Inflammatory macrophage treated with lipopolysaccharide for 1 hour (primary cell): ENCODE measurements at places on chromosomes 12 and 14.

GRCh38 chr14:94388384-94389103 lies at the start of gene SERPINA1:
Gene SERPINA1 (minus strand): TSS chr14:94388602. CDS start chr14:94383237, 5,365 bp downstream.
- no peak for DNase-seq

GRCh38 chr12:16603260-16603915 lies 2.6 kb downstream of the LMO3 start:
- no peak for DNase-seq

- DNase-seq = no peak
Measured at GRCh38 chr12:14207905-14208551, 157.5 kb upstream of the ATF7IP start.

GRCh38 chr12:107875786-107876185 lies 101.3 kb downstream of the ASCL4 start:
- no peak for DNase-seq

- DNase-seq = no peak
Measured at GRCh38 chr14:64196056-64196455, 98.1 kb downstream of the ESR2 start.

DNA sequence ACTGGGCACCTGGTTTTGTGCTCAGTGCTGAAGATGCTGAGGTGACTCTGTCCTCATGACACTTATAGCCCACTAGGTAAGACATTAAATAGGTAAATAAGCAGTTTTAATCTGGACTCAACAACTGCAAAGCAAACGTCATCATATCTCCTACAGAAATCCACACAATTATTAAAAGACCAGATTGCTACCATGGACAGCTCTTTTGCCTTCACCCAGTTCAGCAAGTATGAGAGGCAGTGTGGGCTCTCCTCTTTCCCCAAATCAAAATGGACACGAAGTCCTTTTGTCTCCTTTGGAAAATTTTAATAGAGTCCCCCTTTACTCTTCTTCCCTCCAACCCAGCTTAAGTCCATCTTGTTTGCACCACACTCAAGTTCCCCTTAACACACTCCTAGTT lies 171.1 kb downstream of the RPAP3 start:
- no peak for DNase-seq

DNA sequence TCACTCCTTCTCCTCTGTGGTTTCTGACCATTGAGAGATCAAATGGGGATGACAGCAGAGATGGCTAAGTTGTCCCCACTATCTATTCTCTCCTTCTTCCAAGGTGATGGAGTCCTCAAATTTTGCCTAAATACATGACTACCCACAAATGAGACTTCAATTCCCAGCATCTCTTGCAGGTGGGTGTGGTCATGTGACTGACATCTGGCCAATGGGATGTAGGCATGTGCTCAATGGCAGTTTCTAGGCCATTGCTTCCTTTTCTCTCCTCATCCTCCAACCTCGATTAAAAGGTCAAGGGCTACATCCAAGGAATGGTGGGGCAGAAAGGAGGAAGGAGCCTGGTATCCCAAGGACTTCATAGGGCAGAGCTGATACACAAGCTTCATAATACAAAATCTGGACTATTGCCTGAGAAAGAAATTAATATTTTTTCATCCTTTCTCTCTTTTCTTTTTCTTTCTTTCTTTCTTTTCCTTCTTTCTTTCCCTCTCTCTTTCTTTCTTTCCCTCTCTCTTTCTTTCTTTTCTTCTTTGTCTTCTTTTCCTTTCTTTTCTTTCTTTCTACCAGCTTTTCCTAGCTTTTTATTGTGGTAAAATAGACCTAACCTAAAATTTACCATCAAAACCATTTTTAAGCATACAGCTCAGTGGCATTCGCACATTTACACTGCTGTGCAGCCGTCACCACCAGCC lies 100.9 kb upstream of the PRB2 start:
- no peak for DNase-seq

- no peak for DNase-seq
Measured at GRCh38 chr12:58321414-58321813, 380.0 kb downstream of the ATP23 start.

GRCh38 chr14:68395604-68396003 lies 397.3 kb downstream of the ZFP36L1 start:
- DNase-seq = peak; percentile 80

GRCh38 chr12:132619386-132620112 lies 973 bp downstream of the P2RX2 start:
- DNase-seq = no peak

DNA sequence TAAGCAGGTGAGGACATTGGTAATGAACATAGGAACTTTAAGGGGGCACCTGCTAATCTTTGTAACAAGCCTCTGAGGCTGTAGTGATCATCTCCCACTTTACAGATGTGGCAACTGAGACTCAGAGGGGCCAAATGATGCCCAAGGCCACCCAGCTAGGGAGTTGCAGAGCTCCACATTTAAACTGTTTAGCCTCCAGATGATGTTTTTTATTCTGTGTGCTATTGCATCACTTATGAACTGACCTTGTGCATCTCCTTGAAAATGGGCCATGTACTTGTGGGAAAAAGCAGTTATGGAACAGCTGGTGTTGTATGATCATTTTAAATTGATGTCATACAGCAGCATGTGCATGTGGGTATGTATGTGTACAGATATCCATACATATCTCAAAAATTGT lies 41.4 kb downstream of the TPCN1 start:
- no peak for DNase-seq

GRCh38 chr12:91778091-91778832 lies 367.4 kb downstream of the BTG1 start:
- DNase-seq = peak; percentile 27

GRCh38 chr12:107396991-107397390 lies 288.6 kb upstream of the PWP1 start:
- DNase-seq = no peak

GRCh38 chr12:95995238-95996031 lies 709 bp downstream of the HAL start:
- DNase-seq = no peak

DNA sequence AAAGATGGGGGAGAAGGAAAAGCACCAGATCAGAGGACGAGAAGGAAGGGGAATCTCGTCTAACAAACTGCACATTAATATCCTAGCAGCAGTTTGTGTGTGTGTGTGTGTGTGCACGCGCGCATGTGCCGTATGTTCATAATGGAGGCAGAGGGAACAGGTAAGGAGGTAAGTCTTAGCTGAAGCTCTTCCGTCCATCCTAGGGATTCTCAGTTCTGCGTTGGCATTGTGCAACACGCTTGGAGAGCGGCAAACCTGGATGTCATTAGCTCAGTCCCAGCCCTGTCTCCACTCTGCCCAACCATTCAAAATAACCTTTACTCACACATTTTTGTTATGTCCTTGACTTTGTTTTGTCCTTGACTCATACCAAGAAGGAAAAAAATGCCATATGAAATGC lies 1.6 kb upstream of the C1R start:
- DNase-seq = no peak

DNA sequence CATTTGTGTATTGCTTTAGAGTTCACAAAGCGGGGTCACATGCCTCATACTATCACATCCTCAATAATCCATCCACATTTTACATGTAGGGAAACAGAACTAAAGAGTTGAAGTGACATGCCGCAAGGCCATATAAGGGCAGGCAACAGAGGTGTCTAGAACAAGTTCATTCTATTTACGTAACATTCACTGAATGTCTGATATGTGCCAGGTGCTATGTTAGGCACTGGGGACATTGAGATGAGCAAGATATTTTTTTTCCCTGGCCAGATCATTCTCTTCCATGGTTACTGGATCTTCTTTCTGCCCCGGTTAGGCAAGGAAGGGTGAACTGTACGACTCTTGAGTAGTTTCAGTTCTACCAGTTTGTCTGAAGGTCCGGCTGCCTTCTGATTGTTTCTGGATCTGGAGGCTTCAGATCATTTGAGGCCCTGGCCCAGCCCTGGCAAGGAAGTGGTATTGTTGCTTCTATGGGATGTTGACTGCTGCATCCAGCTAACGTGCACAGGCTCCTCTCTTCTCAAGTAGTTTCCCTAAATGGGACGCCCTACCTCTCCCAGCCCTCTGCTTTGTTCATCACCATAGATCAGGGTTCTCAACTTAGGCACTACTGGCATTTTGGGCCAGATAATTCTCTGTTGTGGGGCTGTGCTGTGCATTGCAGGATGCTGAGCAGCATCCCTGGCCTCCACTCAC lies 12.1 kb downstream of the GPATCH2L start:
- no peak for DNase-seq

DNA sequence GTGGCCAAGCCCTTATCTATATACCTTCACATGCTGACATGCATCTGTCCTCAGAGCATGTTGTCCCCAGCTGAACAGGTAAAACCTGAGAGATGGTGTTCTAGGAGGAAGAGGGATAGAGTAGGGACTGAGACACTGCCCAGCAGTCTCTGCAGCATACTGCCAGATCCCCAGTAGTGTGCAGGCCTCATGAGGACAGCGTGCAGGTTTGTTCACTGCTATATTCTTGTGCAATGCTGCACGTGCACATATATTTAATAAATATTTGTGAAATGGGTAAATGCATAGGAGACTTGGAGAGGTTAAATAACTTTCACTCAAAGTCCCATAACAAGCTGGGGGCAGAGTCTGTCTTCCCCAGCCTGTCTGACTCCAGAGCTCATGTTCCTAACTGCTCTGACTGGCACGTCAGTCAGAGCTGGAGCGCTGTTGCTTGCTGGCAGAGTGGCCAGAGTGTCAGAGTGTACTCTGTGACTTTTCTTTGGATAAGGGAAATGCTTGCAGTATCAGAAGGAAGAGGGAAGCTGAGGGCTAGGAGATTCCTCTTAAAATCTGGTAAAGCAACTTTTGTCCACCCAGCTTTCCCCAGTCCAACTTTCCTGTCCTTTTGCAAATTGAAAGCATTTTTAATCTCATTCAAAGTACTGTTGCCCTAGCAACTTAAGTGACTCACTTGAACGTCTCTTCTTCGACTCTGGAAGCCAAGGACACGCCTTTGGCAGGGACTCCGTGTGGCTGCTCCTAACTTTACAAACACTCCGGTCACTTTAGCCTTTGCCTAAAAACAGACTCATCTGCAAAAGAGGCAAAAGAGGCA lies 14.9 kb upstream of the POLR3B start:
- DNase-seq = no peak

GRCh38 chr14:71566276-71566675 lies 366.0 kb upstream of the RGS6 start:
- no peak for DNase-seq

- no peak for DNase-seq
Measured at GRCh38 chr12:91261820-91262676, 79.4 kb upstream of the DCN start.

- no peak for DNase-seq
Measured at GRCh38 chr12:127133675-127134335, 1133.2 kb upstream of the TMEM132C start.

DNA sequence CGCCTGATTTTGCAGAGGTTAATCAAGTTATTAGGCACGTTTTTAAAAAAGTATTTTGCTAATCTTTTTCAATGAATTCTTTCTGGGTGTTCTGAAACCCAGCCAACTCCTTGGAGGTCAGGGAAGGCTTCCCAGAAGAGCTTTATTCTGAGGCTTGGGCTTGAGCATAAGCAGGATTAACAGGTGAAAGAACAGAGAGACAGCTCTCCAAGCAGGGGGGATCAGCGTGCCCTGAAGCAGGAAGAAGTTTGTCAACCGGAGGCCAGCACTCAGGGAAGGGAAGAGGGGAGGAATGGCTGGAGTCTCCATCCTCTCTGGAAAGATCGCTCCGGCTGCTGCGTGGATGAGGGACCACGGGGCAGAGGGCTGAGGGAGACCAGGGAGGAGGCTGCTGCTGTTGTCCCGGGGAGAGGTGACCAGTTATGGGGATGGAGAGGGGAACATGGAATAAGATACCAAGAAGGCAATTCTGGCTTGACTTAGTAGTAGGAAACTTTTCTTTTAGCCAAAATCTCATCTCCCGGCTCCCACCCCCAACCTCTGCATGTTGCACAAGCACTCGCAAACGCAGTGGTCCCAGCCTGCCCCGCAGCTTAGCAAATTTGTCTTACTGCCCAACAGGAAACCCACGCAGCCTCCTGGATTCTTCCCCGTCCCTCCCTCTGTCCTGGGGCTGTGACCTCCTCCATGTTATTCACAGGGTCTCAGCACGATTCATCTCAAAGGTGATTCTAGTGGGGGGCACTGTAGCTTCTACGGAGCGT lies 1.1 kb upstream of the SSH1 start:
- DNase-seq = no peak

- DNase-seq = no peak
Measured at GRCh38 chr12:117063162-117063911, 35.9 kb downstream of the TESC start.

DNA sequence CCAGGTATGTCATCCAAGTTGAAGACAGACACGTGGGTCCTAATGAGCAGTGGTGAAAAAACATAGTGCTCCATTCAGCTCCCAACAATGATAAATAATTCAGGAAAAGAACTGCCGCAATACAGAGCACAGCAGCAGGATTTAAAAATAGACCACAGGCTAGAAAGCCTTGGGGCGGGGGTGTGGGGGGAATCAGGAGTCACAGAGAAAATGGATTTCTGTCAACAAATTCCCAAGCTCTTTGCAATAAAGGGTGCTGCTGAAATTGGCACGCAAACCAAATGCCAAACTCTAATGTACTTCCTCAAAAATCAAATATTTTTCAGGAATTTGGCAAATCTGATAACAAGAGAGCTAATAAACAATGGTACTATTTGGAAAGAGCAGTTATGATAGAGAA lies 58.6 kb downstream of the R3HDM2 start:
- no peak for DNase-seq

GRCh38 chr14:68779761-68780323 lies 13.0 kb downstream of the ZFP36L1 start:
- no peak for DNase-seq

DNA sequence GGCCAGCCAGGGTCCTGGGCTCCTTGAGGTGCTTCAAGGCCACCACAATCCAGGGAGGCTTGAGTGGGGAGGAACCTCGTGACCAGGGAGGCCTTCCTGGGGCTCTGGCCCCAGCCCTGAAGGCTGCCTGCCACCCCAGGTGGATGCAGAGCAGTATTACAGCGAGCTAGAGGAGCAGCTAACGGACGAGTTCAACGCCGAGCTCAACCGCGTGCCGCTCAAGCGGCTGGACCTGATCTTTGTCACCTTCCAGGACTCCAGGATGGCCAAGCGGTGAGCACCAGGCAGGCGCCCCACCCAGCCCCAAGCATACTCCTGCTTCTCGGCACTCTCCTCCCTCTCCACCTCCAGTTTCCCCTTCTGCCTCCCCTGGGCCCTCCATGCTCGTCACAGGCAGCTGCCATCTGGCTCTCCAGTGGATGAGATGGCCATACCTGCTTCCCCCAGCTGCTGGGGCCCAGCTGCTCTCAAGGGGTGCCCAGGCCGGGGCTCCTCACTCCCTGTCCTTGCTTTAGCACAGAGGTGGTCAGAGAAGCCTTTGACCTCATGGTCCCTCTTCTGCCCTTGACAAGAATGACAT lies 30.6 kb downstream of the NGB start:
- no peak for DNase-seq

- DNase-seq = no peak
Measured at GRCh38 chr12:25990495-25990894, 32.0 kb downstream of the RASSF8 start.

- DNase-seq = no peak
Measured at GRCh38 chr12:132021965-132022364, 72.2 kb downstream of the EP400 start.

- DNase-seq = no peak
Measured at GRCh38 chr12:72230589-72230988, 41.6 kb upstream of the TRHDE start.
